ENCODE measurements at places on chromosomes 5 and 9.

DNA sequence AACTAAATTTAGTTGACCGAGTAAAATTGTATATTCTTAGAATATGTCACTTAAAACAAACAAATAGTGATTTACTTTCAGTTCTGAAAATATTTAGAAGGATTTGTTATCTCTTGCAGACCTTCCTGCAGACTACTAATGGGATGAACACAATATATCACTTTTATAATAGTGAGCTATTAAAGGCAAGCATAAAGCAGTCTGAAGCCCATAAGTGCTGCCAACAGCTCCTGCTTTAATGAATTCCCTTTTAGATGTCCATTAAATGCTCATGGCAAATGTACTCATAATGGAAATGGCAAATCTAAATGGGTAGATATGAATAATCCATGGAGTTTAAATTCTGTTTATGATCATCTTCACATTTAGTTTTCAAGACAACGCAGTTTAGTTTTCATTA lies 170.2 kb downstream of the RANBP17 start:
- DNase-seq, result no peak

- peak; percentile 27 for DNase-seq
Observed at GRCh38 chr5:170434966-170435605, 45.9 kb upstream of the KCNMB1 start.

DNA sequence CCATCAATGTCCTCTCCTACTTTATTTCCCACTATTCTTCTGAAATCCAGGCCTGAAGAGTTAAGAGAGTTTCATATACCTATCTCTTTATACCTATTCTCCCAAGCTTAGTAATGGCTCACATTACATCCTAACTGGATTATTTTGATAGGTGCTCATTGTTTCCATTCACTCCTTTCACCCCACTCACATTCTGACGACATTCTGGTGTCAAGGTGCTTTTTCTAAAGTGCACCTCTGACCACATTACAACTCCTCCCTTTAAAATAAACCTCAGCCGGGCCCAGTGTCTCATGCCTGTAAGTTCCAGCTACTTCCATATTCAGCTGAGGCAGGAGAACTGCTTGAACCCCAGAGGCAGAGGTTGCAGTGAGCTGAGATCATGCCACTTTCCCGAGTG lies 417.1 kb downstream of the BNC2 start:
- DNase-seq, result no peak

DNA sequence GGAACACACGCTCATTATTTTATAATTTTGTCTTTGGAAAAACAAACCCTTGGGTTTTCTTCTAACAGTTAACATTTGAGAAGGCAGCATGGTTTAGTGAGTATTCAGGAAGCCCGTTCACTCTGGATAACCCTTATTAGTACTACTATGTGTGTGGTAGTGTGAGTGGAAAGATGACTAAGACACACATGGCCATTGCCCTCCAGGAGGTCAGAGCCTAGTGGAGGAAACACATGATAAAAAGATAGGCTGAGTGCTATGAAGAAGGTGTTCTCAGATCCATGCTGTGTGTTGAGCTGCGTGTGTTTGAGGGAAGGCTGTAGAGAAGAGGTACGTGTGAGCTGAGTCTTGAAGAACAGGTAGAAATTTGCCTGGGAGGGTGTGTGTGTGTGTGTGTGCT lies 8.4 kb downstream of the C5orf47 start:
- no peak for DNase-seq

- no peak for DNase-seq
Observed at GRCh38 chr9:116365056-116365471, 211.5 kb downstream of the PAPPA start.

DNA sequence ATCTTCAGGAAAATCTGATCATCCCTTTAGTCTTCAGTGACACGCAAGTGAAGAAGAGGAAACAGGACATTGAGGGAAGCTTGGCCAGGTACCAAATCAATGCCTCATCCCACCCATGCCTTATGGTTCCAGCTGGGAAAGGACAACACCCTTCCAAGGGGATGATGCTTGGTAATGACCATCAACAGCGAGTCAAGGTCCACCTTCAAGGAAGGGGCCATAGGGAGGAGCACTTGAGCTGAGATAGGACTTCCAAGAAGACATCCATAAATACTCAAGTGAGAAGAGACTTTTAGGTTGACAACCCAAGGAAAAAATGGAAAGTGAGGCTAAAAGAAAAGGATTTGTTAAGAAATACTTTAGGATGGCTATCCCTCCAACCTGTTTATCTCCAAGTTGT lies 27.1 kb upstream of the GAS1 start:
- no peak for DNase-seq

- peak; percentile 22 for DNase-seq
Observed at GRCh38 chr9:111661802-111662521, 557 bp downstream of the GNG10 start.

DNA sequence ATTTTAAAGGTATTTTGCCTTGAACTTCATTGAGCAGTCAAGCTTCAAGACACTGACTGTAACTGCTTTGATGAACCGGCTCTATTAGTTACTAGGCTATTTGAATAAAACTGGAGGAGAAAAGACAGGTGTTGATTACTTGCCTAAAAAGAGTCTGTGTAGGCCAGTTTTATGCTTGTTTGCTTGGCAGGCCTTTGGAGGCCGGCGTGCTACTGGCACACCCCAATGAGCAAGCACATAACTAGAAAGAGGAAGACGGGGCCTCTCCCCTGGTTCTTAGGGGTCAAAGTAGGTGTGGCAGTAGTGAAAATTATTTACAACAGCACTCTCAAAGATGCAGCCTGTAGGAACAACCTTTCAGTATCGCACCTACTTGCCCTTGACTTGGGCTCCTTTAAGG lies 2.1 kb upstream of the ZFR start:
- no peak for DNase-seq

All from activated T-helper 2 cell treated with anti-CD3 and anti-CD28 coated beads, Interferon-gamma antibody, Interleukin-2, Interleukin-4, amounts not matched to agents 10 μg/mL and 5 μg/mL and 100 μg/mL, durations not matched to agents 14 hours and 24 hours and 36 hours (primary cell).